ENCODE measurements at places on chromosomes 1 and 21.

GRCh38 chr1:41905093-41905675 lies 13.5 kb downstream of the HIVEP3 start:
- H3K4me1 ChIP-seq, result peaks cover 75% of the 10 kb centered on the region
- DNase-seq, result no peak
- H3K36me3 ChIP-seq, result peaks cover 18% of the 10 kb centered on the region
- H3K4me3 ChIP-seq, result no peak overlapping the region
- peaks cover 15% of the 10 kb centered on the region for H3K27me3 ChIP-seq

GRCh38 chr1:215001419-215002021 lies 81.0 kb upstream of the KCNK2 start:
- H3K36me3 ChIP-seq, result no peaks in the 10 kb centered on the region
- no peaks in the 10 kb centered on the region for H3K27me3 ChIP-seq
- H3K4me1 ChIP-seq, result no peaks in the 10 kb centered on the region
- H3K27ac ChIP-seq, result no peak overlapping the region

GRCh38 chr1:42679364-42679983 lies 2.7 kb upstream of the YBX1 start:
- DNase-seq, result no peak

GRCh38 chr21:17726047-17726829 lies 92.9 kb downstream of the C21orf91 start:
- H3K27me3 ChIP-seq, result no peaks in the 10 kb centered on the region
- H3K36me3 ChIP-seq, result no peaks in the 10 kb centered on the region
- DNase-seq, result no peak

GRCh38 chr1:164608651-164609057 lies 49.7 kb downstream of the PBX1 start:
- DNase-seq, result no peak
- no peaks in the 10 kb centered on the region for H3K36me3 ChIP-seq
- no peaks in the 10 kb centered on the region for H3K27me3 ChIP-seq

DNA sequence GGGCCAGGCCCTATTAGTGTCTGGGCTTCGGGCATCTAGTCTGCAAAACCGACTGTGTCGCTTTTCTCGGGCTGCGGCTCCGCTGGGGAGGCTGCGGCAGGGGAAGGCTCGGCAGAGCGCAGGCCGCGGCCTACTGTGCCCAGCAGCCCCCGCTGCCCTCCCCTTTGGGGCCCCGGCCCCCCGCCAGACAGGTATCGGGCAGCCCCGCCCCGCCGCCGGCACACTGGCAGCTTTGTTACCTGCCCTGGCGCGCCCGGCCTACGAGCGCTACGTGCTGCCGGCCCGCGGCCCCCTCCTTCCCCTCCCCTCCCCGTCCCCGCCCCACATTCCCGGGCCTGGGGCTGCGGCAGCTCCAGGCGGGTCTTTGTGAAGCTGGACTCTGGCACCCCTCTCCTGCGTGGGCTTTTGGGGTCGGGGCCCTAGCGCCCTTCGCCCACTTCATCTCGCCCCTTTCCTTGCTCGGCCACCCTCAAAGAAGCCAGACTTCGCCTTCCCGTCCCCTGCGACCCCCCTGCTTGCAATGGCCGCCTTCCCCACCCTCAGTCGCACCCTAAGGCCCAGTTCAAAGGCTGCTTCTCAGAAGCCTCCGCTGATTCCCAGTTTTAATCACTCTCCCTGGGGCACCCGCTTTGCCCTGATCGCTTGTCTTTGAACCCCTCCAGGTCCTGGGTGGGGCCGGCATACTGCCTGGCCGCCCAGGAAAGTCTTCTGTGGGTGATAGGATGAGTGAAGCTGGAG lies 48.9 kb upstream of the SLC2A1 start:
- peaks cover 34% of the 10 kb centered on the region for H3K27me3 ChIP-seq
- H3K4me3 ChIP-seq, result no peak overlapping the region
- H3K36me3 ChIP-seq, result no peaks in the 10 kb centered on the region
- no peak overlapping the region for H3K27ac ChIP-seq

DNA sequence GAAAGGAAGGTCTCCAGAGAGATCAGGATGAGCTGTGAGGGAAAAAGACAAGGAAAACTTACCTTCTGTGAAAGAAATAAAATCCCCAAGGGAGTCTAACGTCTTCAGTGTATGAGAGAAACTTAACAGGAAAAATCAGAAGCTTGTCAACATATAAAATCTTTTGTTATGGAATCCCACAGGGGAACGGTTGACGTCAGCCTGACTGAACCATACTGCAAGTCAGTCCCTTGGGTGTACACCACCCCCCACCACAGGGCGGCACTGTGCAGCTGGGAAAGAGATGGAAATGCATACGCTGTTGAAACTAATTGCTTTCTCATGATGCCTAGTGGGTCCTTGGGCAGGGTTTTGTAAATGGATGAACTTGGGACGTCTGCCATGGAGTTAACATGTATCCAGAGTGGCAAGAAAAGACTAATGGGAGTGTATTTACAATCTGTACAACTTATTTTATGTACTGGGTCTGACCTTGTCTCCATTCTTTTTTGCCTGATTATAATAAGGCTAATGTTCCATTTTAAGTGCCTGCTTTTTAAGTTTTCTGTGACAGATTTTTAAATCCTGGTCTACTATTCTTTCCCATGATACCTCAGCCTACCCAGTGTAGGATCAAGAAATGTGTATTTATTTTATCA lies 22.7 kb downstream of the UTP25 start:
- peak; percentile 39 for DNase-seq
- no peak overlapping the region for H3K27ac ChIP-seq
- peaks cover 5% of the 10 kb centered on the region for H3K4me1 ChIP-seq
- no peak overlapping the region for H3K4me3 ChIP-seq

GRCh38 chr1:30659702-30660101 lies 63.7 kb downstream of the MATN1 start:
- H3K4me1 ChIP-seq, result no peaks in the 10 kb centered on the region
- no peak overlapping the region for H3K27ac ChIP-seq
- H3K27me3 ChIP-seq, result peaks cover 4% of the 10 kb centered on the region
- no peak overlapping the region for H3K4me3 ChIP-seq
- H3K36me3 ChIP-seq, result no peaks in the 10 kb centered on the region

GRCh38 chr1:227921461-227922185 lies 26.1 kb downstream of the WNT9A start:
- no peak for DNase-seq
- no peaks in the 10 kb centered on the region for H3K4me1 ChIP-seq
- no peaks in the 10 kb centered on the region for H3K27me3 ChIP-seq
- H3K4me3 ChIP-seq, result no peak overlapping the region

DNA sequence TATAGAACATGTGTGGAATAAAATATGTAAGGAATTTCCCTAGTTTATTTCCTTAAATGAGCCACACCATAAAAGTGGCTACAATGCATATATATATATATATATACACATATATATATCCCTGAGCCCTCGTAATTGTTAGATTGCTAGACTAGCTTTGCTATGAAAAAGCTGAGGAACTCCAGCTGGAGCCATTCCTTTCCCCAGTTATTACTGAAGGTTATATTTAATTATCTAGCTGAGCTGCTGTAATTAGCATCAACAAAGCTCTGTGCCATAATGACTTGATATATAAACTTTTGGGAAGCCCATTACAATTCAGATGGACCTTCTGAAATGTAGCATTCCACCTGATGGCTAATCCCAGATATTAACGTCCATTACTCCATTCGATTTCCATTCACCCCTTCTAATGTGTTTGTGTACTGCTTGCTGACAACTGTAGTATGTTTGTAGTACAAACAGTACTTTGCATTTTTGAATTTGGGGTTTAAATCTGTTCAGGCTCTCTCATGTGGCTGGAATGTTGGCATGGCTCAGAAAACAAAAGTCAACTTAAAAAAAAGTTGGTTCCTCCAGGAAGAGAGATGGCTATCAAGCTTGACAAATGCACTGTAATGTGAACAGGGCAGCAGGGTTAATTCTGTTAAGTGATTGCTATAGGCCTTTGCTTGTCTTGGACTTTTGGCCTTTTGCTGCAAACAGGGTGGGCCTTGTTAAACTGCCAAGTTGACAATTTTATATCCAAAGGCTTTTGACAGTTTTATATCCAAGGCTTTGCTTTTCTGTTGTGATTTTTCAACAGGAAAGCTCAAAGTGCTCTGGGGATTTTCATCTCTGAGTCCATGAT lies 170.0 kb downstream of the LTN1 start:
- DNase-seq, result no peak
- H3K27me3 ChIP-seq, result no peaks in the 10 kb centered on the region
- H3K4me3 ChIP-seq, result no peak overlapping the region

DNA sequence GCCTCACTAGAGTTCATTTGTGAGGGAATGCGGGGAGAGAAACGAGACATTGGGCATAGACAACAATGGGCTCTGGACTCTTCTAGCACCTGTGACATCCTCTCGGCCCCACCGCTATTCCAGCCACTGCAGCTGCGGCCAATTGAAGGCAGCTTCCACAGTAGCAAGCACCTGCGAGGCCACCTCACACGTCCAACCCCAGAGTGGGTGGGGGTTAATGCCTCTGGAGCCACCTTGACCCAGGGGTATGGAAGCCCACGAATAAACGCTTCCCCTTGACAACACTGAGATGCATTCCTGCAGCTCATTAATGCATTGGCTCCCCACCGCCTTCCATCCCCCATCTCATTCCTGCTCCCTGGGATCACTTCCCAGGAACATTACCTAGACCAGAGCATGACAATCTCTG lies 104.4 kb downstream of the GLIS1 start:
- peaks cover 8% of the 10 kb centered on the region for H3K27me3 ChIP-seq
- H3K4me3 ChIP-seq, result no peak overlapping the region
- no peak overlapping the region for H3K27ac ChIP-seq
- H3K4me1 ChIP-seq, result no peaks in the 10 kb centered on the region

- H3K27ac ChIP-seq, result no peak overlapping the region
- H3K4me1 ChIP-seq, result peaks cover 23% of the 10 kb centered on the region
- H3K4me3 ChIP-seq, result no peak overlapping the region
Observed at GRCh38 chr1:172485626-172486025, 41.8 kb upstream of the PIGC start.

Measured in activated naive CD4-positive, alpha-beta T cell treated with anti-CD3 and anti-CD28 coated beads, Interleukin-2, amount 10 ng/mL, durations not matched to agents 7 days and 5 days (primary cell).